ENCODE measurements at places on chromosomes 4 and X.

- no peak for DNase-seq
Observed at GRCh38 chr4:133683967-133684366, 517.6 kb downstream of the PABPC4L start.

GRCh38 chr4:148634476-148634875 is 192.3 kb upstream of the NR3C2 start:
- DNase-seq = peak; percentile 75

DNA sequence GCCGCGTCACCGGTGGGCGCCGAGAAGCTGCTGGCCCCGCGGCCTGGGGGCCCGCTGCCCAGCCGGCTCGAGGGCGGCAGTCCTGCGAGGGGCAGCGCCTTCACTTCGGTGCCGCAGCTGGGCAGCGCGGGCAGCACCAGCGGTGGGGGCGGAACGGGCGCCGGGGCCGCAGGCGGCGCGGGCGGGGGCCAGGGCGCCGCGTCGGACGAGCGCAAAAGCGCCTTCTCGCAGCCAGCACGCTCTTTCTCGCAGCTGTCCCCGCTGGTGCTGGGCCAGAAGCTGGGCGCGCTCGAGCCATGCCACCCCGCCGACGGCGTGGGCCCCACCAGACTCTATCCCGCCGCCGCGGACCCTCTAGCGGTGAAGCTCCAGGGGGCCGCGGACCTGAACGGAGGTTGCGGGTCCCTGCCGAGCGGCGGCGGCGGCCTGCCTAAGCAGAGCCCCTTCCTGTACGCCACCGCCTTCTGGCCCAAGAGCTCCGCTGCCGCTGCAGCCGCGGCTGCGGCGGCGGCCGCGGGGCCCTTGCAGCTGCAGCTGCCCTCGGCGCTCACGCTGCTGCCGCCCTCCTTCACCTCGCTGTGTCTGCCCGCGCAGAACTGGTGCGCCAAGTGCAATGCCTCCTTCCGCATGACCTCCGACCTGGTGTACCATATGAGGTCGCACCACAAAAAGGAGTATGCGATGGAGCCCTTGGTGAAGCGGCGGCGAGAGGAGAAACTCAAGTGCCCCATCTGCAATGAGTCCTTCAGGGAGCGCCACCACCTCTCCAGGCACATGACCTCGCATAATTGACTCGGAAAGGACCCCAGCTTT is 5.6 kb downstream of the PRDM8 start:
- DNase-seq = no peak

DNA sequence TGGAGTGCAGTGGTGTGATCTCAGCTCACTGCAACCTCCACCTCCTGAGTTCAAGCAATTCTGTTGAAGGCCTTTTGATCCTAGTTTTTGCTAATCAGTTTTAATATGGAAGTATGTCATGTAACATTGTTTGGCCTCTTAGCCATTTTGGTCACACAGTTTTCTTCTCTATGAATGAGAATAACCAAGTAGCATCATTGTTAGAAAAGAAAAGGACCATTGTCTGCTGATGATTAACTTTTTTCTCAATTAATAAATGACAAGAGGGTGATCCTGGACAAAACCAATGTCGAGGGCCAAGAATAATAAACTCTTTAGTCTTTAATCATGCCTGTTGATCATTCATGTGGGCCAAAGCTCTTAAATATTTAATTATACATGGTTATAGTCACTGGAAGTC is 289.3 kb upstream of the MAGEB2 start:
- DNase-seq = no peak

DNA sequence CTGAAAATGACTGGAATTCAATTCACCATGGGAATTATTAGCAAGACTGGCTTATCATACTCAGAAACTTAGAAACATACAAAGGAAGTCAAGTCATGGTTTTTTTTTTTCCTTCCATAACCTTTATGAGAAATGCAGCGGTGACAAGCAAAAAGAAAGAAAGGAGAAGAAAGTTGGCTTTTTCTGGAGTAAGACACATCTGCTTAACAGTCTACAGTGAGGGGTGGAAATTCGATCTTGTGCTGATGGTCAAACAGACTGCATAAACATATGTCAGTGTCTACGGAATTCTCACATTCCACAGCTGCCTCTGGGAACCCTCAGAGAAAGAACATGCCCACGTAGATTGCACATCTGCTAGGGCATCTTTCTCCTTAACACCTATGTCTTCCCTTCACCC is 54.6 kb downstream of the PROM1 start:
- no peak for DNase-seq

DNA sequence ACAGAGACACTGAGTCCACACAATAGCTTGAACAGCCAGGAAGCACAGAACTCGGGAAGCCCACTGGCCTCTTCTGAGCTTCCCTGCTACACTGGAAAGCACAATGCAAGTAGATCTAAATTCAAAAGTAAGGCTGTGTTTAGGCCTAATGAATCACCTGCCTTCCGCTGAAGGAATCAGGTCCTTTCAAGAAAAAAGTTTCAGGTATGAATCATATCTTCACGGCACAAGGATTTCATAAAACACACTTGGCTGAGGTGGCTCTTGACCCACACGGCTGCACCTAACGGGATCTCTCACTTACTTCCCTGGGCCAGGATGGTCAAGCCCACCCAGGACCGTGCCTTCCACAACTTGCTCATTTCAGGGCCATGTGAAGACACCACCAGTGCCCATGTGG is 59.3 kb downstream of the IRF2 start:
- peak; percentile 68 for DNase-seq

GRCh38 chrX:117407449-117408150 is 709.0 kb downstream of the KLHL13 start:
- peak; percentile 17 for DNase-seq

- peak; percentile 82 for DNase-seq
Observed at GRCh38 chr4:2583517-2583916, 47.1 kb downstream of the FAM193A start.

GRCh38 chr4:184511156-184511555 is 36.8 kb upstream of the IRF2 start:
- DNase-seq = no peak

GRCh38 chr4:186587416-186588018 is 32.1 kb upstream of the MTNR1A start:
- DNase-seq = peak; percentile 69

- DNase-seq = peak; percentile 96
Observed at GRCh38 chr4:168587411-168588125, 90.7 kb downstream of the PALLD start.

- peak; percentile 49 for DNase-seq
Observed at GRCh38 chr4:127309369-127310102, 323.2 kb upstream of the INTU start.

- DNase-seq = no peak
Observed at GRCh38 chr4:96186593-96186992, 346.7 kb downstream of the PDHA2 start.

GRCh38 chr4:87524456-87524855 is 4.7 kb downstream of the SPARCL1 start:
- no peak for DNase-seq

- no peak for DNase-seq
Observed at GRCh38 chrX:150370589-150371312, 7.6 kb downstream of the MAMLD1 start.

DNA sequence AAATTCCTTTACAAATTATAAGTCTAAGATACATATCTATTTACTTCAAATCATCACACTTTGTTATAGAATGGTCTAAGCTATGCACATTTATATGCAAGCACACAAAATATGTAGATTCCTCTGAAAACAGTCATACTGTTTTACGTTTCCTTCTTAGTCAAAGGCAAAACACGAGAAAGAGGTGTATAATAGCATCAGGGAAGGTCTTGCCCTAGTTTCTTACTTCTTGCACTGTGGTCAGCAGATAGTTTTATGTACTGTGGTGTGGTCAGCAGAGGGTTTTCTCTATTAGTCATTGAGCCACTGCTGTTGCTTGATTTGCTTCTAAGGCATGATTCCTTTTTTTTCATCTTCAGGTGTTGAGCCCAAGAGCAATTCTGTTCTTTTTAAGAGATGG is 117.7 kb downstream of the ADAM29 start:
- no peak for DNase-seq

DNA sequence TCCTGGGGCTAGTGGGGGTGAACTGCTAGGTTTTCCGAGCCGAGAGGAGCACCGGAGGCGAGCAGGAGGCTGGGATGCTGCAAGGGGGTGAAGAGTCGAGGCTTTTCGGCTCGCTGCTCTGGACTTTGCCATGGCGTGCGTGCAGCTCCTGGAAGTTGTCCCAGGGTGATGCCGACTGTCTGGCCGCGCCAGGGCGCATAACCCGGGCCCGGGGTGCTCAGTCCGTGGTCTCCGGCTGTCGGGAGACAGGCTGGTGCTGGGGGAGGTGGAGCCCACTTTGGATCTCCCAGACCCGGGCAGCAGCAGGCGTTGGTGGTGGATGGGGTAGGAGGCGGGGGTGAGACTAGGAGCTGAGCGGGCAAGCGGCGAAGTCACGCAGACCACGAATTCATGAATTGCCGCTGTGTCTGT is 793 bp downstream of the GRIA3 start:
- DNase-seq = no peak

DNA sequence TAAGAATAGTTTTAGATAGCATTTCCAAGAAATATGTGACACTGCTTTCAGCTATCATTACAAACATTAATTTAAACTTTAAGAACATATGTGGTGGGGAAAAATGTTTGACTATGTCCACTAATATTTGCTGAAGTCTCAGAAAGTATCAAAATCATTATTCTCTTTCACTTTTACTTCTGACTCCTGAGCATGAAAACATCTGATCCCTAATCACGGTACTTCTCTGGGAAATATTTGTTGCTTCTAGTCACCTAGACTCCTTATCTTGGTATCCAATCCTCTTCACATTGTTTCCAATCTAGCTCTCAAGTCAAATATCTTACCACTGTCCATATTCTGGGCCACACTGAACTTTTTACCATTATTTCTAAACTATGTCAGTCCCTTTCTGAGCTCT is 10.8 kb downstream of the NUDT6 start:
- no peak for DNase-seq
